ENCODE measurements at places on chromosomes 2 and 18.

GRCh38 chr2:214628091-214628490 lies 181.4 kb downstream of the BARD1 start:
- DNase-seq: no peak

GRCh38 chr18:57915248-57915647 lies 112.1 kb upstream of the ATP8B1 start:
- DNase-seq: no peak

DNA sequence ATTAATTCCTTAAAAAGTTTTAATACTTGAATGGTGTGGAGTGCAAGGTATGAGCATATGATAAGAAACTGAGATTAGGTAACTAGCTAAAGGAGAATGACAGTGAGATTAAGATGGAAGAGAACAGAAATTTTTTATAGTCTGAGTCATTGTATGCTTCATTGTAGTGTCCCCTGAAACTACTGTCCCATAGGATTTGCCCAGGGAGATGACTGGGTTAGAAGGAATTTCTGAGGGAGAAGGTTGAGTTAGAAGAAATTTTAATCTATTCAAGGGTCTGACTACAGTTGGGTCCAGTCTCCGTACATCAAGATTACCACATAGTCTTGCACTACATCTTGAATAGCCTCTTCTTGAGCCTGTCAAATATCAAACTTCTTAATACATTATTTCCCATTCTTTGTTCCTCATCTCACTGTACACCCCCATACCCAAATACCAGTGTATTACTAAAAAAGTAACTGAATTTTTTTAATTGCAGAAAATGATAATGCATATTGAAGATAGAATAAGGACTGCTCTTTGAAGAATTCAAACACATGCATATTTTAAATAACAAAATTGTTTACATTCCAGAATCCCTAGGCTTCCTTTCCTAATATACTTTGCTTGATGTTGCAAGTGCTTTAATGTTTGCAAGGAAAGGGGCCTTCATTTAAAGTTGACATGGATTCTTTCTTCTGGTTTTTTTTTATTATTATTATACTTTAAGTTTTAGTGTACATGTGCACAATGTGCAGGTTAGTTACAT lies 314.3 kb upstream of the COL3A1 start:
- no peak for DNase-seq

GRCh38 chr2:190838492-190838910 lies 42.1 kb upstream of the GLS start:
- no peak for DNase-seq

DNA sequence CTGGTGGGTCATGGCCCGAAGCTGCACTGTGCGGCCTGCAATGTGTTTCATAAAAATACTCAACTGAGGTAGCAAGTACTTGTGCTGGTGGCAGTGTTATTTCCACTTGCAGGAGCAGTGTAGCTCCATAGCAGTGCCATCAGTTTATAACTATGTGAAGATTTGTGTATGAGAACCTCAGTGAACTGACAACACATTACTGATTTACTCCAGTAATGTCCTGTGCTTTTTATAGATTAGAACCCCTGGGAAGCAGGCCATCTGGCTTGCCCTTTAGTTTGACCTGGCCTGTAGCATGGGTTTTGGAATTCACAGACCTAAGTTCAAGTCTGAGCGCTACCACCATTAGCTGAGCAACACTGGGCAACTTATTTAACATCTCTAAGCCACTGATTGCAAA lies 99.7 kb upstream of the AQP4 start:
- no peak for DNase-seq

Measured in stimulated activated CD8-positive, alpha-beta memory T cell treated with anti-CD3 and anti-CD28 coated beads, Interleukin-4, amount 100 ng/mL, for 1 hour (primary cell).